ENCODE measurements at places on chromosomes 5 and 9.

GRCh38 chr5:165497707-165498106 is 1992.3 kb downstream of the MAT2B start:
- DNase-seq = no peak

DNA sequence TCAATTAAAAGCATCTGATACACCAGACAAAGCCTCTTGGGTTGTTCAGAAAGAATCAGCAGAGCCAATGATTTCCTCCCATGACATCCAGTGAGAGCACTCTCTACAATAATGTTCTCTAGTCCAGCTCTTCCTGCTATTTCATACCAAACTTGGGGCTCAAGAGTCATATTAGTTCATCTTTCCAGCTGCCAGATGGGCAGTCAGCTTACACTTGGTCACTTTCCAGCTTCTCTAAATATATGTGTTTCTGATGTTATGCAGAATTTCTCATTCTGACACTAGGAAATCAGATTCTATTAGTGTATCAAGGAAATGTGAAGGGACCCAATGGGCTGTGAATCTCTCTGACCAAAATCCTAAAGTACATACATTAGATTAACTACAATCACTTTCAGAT is 148.9 kb downstream of the ENC1 start:
- DNase-seq = no peak

DNA sequence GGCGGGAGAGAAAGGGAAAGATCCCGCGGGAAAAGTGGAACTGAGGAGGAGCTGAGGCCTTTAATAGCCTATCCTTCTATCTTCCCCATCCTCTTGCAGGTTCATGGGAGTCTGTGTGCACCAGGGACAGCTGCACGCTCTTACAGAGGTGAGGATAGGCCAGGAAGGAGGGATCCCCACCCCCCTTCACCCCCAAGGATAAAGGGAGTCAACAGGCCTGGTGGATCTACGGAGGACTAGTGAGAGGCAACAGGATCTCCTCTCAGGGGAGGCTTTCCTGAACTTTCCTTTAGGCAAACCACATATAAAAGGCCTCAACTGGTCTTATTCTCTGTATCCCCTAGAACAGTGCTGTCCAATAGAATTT is 1.1 kb downstream of the TESK1 start:
- no peak for DNase-seq

GRCh38 chr5:94184870-94185269 is 433.5 kb downstream of the KIAA0825 start:
- no peak for DNase-seq

GRCh38 chr5:4044881-4045280 is 449.2 kb downstream of the IRX1 start:
- DNase-seq = no peak

DNA sequence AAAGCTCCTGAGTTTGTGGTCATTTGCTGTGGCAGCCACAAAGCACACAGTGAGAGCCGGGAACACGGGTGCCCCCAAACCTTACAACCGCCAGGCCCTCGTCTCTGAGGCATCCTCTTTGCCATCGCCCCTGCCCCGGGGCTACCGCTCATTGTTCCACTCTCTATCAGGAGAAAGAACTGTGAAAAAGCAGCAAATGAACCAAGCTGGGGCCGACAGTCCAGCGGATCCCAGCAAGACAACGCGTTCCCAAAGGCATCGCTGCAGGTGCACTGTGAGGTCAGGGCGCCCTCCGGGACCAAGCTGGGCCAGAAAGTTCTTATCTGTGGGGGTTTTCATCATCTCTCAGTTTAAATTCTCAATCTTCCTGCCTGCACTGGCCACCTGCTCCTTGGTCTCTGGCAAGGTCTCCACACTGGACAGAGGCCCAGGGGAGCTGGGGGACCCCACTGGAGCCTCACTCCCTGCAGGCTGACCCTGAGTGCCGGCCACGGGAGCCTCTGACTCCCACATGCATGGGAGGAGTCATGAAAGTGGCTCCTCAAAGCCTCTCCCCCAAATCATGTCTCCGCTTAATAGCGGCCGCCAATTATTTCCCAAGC is 32.1 kb downstream of the VAV2 start:
- DNase-seq = no peak

- no peak for DNase-seq
Observed at GRCh38 chr5:53448851-53449250, 31.6 kb upstream of the FST start.

DNA sequence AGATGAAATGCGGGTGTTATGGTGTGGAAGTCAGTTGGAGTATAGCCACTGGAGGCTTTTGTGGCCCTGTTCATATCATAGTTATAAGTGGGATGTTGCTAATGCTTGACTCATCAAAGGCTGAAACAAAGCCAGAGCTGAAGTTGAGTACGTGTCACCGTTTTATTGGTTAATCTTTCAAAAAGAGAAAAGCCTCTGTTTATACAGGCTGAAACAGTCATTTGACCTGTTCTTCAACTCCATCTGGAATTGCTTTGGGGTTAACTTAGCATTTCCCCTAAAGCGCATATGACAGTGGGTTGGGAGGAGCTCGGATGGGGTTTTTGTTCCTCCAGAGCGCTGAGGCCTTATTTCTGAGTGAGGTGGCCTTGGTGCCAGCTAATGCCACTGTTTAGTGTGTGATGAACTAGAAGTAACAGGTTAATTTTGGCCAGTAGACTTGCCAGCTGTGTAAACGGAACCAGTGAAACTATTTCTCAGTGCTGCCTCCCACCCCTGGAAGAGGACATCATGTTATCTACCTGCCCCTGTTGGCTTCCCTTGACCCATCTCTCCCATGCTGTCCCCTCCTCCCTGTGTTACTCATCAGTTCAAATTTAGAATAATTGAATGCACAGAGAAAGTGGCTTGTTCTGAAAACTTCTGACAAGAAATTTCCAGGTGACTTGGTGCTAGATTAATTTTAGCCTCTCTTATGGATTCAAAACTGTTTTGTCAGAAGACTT is 34.2 kb downstream of the MTAP start:
- DNase-seq = no peak

DNA sequence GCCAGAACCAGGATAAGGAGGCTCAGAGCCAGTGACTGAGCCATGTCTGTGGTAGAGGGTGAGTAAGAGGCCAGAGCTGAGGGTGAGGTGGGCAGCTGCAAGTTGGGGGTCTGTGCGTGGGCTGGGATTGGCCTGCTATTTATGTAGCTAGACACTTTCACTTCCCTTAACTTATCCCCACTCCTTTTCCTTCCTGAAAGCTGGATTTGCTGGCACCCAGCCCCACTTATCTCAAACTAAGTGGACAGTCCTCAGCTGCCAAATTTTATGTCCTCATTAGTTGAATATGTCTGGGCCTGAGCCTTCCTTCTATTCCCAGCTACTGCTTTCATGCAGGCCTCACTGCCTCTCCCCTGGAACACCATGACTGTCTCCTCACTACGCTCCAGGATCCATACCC is at the start of gene CCL21:
Gene CCL21, minus strand, starts transcription at position 114 of the 400 bp plus-strand sequence. Its CDS starts 70 bp downstream, at position 44.
- DNase-seq = no peak

DNA sequence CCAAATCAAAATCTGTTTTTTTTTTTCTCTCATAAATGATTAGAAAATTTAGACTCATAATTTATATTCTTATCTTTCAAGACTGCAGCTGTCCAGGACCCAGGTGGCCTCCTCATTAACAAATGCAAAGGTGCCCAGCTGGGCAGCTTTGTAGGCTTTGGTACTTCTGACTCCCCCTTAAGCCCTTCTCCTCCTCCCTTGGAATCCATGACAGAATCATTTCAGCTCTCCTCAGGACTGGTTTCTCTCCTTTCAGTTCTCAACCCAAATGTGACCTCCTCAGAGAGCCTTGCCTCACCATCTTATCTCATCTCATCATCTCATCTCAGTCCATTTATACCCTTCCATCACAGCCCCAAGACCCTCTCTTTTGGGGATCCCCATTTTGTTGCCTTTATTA is 221.7 kb downstream of the KIAA0825 start:
- no peak for DNase-seq
